ENCODE measurements at places on chromosomes 11 and 22. TPM values are rescaled to one million over a fixed set of nuclear protein-coding genes. Genes with fewer than 3 reads are reported as not detected.

- H3K4me1 ChIP-seq: peaks cover 25% of the 10 kb centered on the region
- no peak overlapping the region for H3K4me3 ChIP-seq
- no peaks in the 10 kb centered on the region for H3K36me3 ChIP-seq
- no peaks in the 10 kb centered on the region for H3K27me3 ChIP-seq
- H3K27ac ChIP-seq: no peak overlapping the region
Observed at GRCh38 chr11:130827451-130828377, 88.6 kb downstream of the SNX19 start.

- no peaks in the 10 kb centered on the region for H3K36me3 ChIP-seq
- no peak for DNase-seq
- no peak overlapping the region for H3K4me3 ChIP-seq
- no peaks in the 10 kb centered on the region for H3K27me3 ChIP-seq
- H3K27ac ChIP-seq: no peak overlapping the region
Observed at GRCh38 chr11:15189189-15189588, 74.5 kb downstream of the INSC start.

DNA sequence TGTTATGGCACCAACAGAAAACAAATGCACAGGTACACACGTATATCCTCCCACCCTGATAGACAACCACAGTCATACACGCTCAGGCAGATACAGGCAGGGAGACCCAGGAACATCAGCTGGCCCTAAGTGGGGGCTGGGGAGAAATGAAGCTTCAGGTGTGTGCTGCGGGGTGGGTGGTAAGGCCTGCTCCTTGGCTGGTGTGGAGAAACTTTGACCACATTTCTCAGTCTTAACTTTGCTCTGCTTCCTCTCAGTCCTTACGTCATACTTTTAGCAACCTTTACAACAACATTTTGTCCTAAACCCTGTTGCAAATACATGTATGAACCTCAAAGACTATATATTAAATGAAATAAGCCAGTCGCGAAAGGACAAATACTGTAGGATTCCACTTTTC lies 6.7 kb upstream of the ANAPC15 start:
- H3K36me3 ChIP-seq: no peaks in the 10 kb centered on the region
- no peaks in the 10 kb centered on the region for H3K4me1 ChIP-seq
- H3K27me3 ChIP-seq: peaks cover 74% of the 10 kb centered on the region
- H3K4me3 ChIP-seq: no peak overlapping the region

DNA sequence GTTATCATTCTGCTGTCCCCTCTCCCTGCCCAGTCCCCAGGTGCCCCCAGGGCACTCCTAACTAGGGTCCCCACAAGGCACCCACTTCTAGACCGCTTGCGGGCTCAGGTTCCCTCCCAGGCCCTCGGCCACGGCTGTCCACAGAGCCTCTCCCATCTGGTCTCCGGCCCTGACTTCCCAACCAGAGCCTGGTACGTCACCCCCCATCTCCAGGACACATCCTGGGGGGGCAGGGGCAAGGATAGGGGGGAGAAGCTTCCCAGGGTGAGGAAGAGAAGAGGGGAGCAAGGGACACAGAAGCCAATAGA lies 457 bp downstream of the SSTR3 start:
- H3K4me1 ChIP-seq: peaks cover 12% of the 10 kb centered on the region
- DNase-seq: no peak
- no peaks in the 10 kb centered on the region for H3K36me3 ChIP-seq

GRCh38 chr11:89182773-89183518 lies 5.3 kb downstream of the TYR start:
- no peak overlapping the region for H3K4me3 ChIP-seq
- H3K27ac ChIP-seq: no peak overlapping the region
- H3K36me3 ChIP-seq: no peaks in the 10 kb centered on the region

DNA sequence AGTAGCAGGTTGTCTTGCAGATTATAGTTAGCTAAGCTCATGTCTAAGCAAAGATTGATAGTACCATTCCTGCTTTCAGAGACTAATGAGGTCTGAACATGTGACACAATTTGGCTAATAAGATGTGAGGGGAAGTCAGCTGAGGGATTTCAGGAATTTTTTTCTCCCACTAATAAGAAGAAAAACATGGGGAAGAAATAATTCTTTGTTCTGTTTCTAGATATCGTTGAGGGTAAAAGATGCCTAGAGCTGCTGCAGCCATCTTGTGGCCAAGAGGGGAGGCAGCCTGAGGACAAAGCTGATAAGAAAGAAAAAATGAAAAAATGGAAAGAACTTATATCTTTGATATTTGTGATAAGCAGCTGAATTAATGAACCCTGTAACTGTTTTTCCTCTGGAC lies 1334.4 kb downstream of the LRRC4C start:
- H3K4me3 ChIP-seq: no peak overlapping the region
- no peak for DNase-seq
- H3K36me3 ChIP-seq: peaks cover 2% of the 10 kb centered on the region
- no peaks in the 10 kb centered on the region for H3K4me1 ChIP-seq
- peaks cover 3% of the 10 kb centered on the region for H3K27me3 ChIP-seq

GRCh38 chr11:57347336-57347735 lies 9.2 kb downstream of the P2RX3 start:
- no peaks in the 10 kb centered on the region for H3K36me3 ChIP-seq
- peaks cover 11% of the 10 kb centered on the region for H3K27me3 ChIP-seq
- H3K4me3 ChIP-seq: no peak overlapping the region

- H3K27ac ChIP-seq: no peak within 1 kb of the TSS
- DNase-seq: peak; percentile 33
- peak within 1 kb of the TSS; percentile 64 for H3K4me3 ChIP-seq
- peaks cover 13% of the 10 kb centered on the region for H3K4me1 ChIP-seq
- H3K36me3 ChIP-seq: no peaks in the 10 kb centered on the region
Observed at GRCh38 chr11:626475-627307, at the start of gene SCT. Gene SCT, minus strand, starts transcription at chr11:627181. Its CDS starts 38 bp downstream, at chr11:627143.

DNA sequence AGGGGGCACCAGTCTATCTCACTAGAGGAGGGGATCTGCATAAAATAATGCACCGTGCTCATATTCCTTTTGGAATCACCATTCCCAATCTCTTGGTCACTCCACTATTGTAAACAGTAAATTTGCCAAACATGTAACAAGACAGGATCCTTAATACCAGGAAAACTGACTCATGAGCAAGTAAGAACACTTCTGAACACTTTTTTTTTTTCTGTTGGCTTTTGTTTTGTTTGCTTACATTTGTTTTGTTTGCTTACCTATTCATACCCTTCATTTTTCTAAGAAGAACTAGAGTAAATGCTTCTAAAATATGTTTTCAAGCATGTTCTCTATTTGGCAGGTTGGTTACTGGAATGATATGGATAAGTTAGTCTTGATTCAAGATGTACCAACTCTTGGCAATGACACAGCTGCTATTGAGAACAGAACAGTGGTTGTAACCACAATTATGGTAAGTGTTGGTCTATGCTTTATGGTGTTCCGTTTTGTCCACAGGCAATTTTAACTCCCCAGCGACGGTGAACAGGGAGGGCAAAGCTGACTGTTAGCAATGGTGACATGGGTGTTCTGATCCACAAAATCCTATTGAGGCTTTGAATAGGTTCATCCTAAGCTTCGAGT lies 111.8 kb downstream of the MSANTD4 start:
- H3K4me3 ChIP-seq: no peak overlapping the region
- H3K27ac ChIP-seq: no peak overlapping the region
- H3K36me3 ChIP-seq: no peaks in the 10 kb centered on the region
- H3K4me1 ChIP-seq: peaks cover 12% of the 10 kb centered on the region
- DNase-seq: no peak
- no peaks in the 10 kb centered on the region for H3K27me3 ChIP-seq

- peak; percentile 49 for DNase-seq
- peak overlapping the region; percentile 14 for H3K4me3 ChIP-seq
- H3K36me3 ChIP-seq: peaks cover 9% of the 10 kb centered on the region
- H3K27me3 ChIP-seq: peaks cover 3% of the 10 kb centered on the region
- H3K27ac ChIP-seq: no peak overlapping the region
Observed at GRCh38 chr11:124644426-124645280, 22.0 kb downstream of the TBRG1 start.

DNA sequence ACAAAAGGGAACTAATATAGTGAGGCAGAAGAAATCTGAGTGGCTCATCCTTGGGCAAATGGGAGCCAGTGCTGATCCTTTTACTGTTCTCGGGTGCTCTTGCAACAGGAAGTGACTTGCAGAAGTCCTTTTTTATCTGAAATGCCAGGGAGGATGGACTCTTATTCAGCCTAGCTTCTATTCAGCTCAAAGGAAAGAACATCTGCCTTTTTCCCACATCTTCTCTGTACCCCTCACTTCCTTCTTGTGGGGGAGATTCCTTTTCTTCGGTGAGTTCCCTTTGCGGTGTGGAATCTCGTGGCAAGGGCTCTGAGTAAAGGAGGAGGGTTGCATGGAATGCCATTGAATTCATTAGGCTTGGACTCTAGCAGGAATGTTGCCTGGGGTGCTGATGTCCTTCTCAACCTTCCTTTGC lies 76.2 kb downstream of the ZBTB16 start:
- H3K4me3 ChIP-seq: no peak overlapping the region
- H3K36me3 ChIP-seq: no peaks in the 10 kb centered on the region
- DNase-seq: no peak
- no peaks in the 10 kb centered on the region for H3K27me3 ChIP-seq

DNA sequence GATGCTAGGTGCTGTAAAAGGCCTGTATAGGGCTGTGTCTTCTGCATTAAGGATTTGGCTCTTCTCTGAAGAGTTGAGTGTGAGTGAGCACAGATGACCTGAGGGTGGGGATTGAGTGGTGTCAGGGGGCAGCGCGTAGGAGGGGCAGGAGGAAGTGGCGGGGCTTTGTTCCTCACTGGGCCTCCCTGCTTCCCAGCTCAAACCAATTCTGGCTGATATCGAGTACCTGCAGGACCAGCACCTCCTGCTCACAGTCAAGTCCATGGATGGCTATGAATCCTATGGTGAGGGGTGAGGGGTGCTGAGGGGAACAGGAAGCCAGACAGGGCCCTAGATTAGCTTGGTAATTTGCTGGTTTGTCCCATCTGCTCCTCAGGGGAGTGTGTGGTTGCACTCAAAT lies 9.1 kb downstream of the PHOX2A start:
- DNase-seq: no peak
- H3K36me3 ChIP-seq: peaks cover 45% of the 10 kb centered on the region
- H3K27ac ChIP-seq: no peak overlapping the region
- H3K4me3 ChIP-seq: no peak overlapping the region
- peaks cover 15% of the 10 kb centered on the region for H3K27me3 ChIP-seq
- H3K4me1 ChIP-seq: peaks cover 17% of the 10 kb centered on the region

GRCh38 chr11:2860636-2861035 lies 24.9 kb downstream of the CDKN1C start:
- H3K4me1 ChIP-seq: peaks cover 25% of the 10 kb centered on the region
- H3K4me3 ChIP-seq: no peak overlapping the region
- no peak overlapping the region for H3K27ac ChIP-seq

- DNase-seq: no peak
- H3K27ac ChIP-seq: no peak within 1 kb of the TSS
- no peak within 1 kb of the TSS for H3K4me3 ChIP-seq
- H3K4me1 ChIP-seq: peaks cover 20% of the 10 kb centered on the region
- H3K27me3 ChIP-seq: no peaks in the 10 kb centered on the region
- no peaks in the 10 kb centered on the region for H3K36me3 ChIP-seq
Observed at GRCh38 chr11:34513682-34514449, at the start of gene ELF5. Gene ELF5, minus strand, starts transcription at chr11:34513794. Its CDS starts 8,045 bp downstream, at chr11:34505749.

DNA sequence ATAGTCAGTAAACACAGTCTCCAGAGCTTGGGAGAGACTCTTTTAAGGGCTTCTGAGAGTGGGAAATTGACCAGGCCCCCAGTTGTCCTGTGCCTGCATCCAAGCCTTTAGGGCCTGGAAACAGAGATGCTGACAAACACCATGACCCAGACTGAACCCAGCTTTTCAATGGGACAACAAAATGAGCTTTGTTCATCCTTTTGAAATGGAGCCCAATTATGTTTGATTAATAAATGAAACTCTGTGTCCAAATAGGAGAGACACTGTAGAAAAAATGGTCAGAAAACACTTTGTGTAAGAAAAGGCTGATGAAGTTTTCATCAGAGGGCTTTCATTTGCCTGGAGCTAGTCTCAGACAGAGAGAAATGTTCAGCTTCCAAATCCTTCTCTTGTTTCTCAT lies 146.0 kb downstream of the RRAS2 start:
- DNase-seq: no peak
- H3K4me3 ChIP-seq: no peak overlapping the region
- no peaks in the 10 kb centered on the region for H3K4me1 ChIP-seq
- no peaks in the 10 kb centered on the region for H3K27me3 ChIP-seq
- no peaks in the 10 kb centered on the region for H3K36me3 ChIP-seq

DNA sequence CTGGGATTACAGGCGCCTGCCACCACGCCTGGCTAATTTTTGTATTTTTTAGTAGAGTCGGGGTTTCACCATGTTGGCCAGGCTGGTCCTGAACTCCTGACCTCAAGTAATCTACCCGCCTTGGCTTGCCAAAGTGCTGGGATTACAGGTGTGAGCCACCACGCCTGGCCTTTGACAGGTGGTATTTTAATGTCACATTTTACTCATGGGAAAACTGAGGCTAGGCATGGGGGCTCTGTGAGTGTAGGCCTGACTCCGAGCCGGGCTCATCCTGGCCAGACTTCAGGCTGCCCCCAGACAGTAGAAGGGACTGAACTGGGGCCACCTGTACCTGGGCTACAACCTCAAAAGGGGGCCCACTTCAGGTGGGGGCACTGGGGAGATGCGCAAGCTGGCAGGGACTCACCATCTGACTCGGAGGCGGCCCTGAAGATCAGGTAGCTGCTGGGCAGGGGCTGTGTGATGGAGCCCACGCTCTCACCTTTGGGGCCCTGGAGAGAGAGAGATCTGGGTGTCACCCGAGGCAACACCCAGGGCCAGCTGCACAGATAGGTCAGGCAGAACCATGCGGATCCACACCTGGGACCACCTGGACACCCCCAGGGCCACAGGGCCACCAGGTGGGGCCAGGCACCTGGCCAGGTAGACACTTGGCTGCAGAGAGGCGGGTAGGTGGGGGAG lies 45.8 kb downstream of the OSBPL5 start:
- no peak overlapping the region for H3K27ac ChIP-seq
- peaks cover 34% of the 10 kb centered on the region for H3K36me3 ChIP-seq
- DNase-seq: peak; percentile 5
- peaks cover 3% of the 10 kb centered on the region for H3K27me3 ChIP-seq

DNA sequence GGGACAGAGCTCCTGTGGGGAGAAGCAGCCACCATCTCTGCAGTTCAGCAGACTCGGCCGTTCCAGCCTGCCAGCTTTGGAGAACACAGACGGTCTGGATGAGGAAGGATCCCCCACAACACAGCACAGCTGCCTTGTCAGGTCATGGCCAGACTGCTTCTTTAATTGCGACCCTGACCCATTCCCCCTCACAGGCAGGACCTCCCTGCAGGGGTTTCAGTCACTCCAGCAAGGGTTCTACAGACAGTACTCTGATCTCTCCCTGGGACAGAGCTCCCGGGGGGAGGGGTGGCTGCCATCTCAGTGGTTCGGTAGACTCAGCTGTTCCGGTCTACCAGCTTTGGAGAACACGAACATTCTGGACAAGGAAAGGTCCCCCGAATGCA lies 173.5 kb downstream of the TTC28 start:
- H3K4me1 ChIP-seq: peaks cover 3% of the 10 kb centered on the region
- no peaks in the 10 kb centered on the region for H3K36me3 ChIP-seq
- DNase-seq: no peak
- H3K27ac ChIP-seq: no peak overlapping the region

PIK3IP1 gene
- total RNA-seq: 1.6 TPM

MRGPRX3 gene
- not detected for total RNA-seq

SSRP1 gene
- 218 TPM for total RNA-seq

USP28 gene
- total RNA-seq: 142 TPM

APOA5 gene
- 0.20 TPM for total RNA-seq

TP53I11 gene
- total RNA-seq: 42.4 TPM

BAIAP2L2 gene
- 3.0 TPM for total RNA-seq

TRIM34 gene
- 0.66 TPM for total RNA-seq

HSPB2 gene
- 0.55 TPM for total RNA-seq

ANGPTL5 gene
- total RNA-seq: not detected

HEPN1 gene
- total RNA-seq: not detected

SCGB1D2 gene
- total RNA-seq: not detected

CALCA gene
- 0.42 TPM for total RNA-seq

GAL gene
- 108 TPM for total RNA-seq

PTPRCAP gene
- 4.0 TPM for total RNA-seq

NECTIN1 gene
- 69.5 TPM for total RNA-seq
